Large intestine (tissue), 12 donors: ENCODE measurements at places on chromosomes 1 and 21.
A peak's percentile ranks its signal among the peaks of the same experiment; 100 is the strongest.

- H3K27ac ChIP-seq = no peak overlapping the region
- H3K36me3 ChIP-seq = no peaks in the 10 kb centered on the region
- no peak for DNase-seq
These were observed 8.1 kb upstream of the OR2M5 start for GRCh38 chr1:248136811-248137210.

GRCh38 chr1:57058652-57059501 lies 93.1 kb upstream of the C8B start:
- no peak overlapping the region for H3K27ac ChIP-seq
- H3K36me3 ChIP-seq = peaks cover 23% of the 10 kb centered on the region
- DNase-seq = peak; percentile 30
- no peak overlapping the region for H3K4me3 ChIP-seq
- no peaks in the 10 kb centered on the region for H3K27me3 ChIP-seq

- no peaks in the 10 kb centered on the region for H3K4me1 ChIP-seq
- no peak for DNase-seq
- H3K27ac ChIP-seq = no peak overlapping the region
- peaks cover 29% of the 10 kb centered on the region for H3K27me3 ChIP-seq
- no peak overlapping the region for H3K4me3 ChIP-seq
- no peaks in the 10 kb centered on the region for H3K36me3 ChIP-seq
These were observed 472.1 kb downstream of the PTPRU start for GRCh38 chr1:29708381-29708780.

DNA sequence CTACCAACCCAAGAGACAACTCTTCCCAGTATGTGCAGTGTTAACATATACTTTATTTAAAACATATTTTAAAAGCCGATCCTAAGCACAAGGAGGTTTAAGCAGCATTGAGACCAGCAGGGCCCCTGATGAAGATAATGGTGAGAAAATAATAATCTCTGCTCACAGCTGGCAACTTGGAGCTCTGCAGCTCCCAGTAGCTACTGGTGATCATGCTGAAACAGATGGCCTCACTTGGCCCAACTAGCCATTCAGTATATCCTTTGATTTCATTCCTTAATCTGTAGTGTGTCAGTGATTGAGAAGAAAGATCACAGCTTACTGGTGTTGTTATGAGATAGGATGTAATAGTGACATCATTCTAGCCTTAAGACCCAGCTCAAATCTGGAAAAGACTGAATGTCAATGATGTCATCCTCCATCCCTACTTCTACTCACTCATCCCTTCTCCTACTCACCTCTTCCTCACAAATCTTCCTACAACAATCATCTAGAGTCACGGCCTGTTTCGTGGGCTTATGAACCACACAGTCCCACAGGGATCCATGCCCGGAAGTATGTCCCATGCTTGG lies 817.9 kb downstream of the PLA2G4A start:
- H3K27me3 ChIP-seq = no peaks in the 10 kb centered on the region
- H3K4me1 ChIP-seq = no peaks in the 10 kb centered on the region
- DNase-seq = no peak
- no peak overlapping the region for H3K27ac ChIP-seq

DNA sequence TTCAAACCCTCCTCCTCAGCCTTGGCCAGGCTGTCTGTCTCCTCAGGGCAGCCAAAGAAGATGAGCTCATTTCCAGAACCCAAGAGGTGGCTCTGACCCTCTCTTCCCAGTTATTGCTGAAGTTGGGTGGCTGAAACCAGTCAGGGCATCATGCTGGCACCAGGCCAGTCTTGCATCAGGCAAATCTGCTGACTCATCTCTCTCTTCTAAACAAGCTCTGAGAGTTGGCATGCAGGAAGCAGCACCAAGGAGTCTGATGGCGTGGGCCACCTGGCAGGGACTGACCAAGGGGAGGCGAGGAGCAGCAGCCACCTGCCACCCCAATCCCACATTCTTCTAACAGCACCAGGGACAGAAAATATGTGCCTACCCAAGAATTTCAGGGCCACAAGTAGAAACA lies 104.8 kb upstream of the ATP1A1 start:
- no peak overlapping the region for H3K4me3 ChIP-seq
- no peak for DNase-seq
- peaks cover 9% of the 10 kb centered on the region for H3K4me1 ChIP-seq
- H3K27ac ChIP-seq = no peak overlapping the region
- H3K27me3 ChIP-seq = no peaks in the 10 kb centered on the region

DNA sequence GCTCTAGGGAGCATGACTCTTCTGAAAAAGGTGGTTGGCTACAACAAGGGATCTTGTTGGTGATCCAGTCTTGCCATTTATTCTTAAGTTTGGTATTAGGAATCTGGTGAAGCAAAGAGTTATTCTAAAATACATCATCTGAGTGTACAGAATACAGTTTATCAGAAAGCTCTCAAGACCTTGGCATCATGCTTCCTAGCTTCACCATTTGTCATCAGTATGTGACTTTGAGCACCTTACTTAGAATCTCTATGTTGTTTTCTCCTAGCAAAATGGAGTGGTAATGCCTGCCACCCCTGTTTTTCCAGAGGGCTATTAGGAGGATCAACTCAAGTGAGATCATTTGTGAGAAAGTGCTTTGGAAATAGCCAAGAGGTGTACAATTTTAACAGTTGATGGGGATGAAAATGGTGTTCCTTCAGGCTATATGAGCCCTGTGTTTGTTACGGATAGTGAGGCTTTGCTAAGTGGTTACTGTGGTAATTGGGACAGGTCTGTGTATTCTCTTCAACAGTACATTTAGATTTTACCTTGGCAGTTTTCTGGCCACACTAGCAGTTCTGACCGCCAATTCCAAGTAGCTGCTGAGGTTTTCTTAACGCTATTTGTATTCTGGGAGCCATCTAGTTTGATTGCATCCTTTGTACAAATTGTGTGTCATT lies 120.5 kb downstream of the DISP1 start:
- H3K4me1 ChIP-seq = no peaks in the 10 kb centered on the region
- DNase-seq = no peak
- no peaks in the 10 kb centered on the region for H3K27me3 ChIP-seq

GRCh38 chr1:48073798-48074530 lies 76.8 kb upstream of the TRABD2B start:
- DNase-seq = no peak
- H3K4me1 ChIP-seq = no peaks in the 10 kb centered on the region
- no peak overlapping the region for H3K4me3 ChIP-seq
- no peak overlapping the region for H3K27ac ChIP-seq
- H3K36me3 ChIP-seq = no peaks in the 10 kb centered on the region

DNA sequence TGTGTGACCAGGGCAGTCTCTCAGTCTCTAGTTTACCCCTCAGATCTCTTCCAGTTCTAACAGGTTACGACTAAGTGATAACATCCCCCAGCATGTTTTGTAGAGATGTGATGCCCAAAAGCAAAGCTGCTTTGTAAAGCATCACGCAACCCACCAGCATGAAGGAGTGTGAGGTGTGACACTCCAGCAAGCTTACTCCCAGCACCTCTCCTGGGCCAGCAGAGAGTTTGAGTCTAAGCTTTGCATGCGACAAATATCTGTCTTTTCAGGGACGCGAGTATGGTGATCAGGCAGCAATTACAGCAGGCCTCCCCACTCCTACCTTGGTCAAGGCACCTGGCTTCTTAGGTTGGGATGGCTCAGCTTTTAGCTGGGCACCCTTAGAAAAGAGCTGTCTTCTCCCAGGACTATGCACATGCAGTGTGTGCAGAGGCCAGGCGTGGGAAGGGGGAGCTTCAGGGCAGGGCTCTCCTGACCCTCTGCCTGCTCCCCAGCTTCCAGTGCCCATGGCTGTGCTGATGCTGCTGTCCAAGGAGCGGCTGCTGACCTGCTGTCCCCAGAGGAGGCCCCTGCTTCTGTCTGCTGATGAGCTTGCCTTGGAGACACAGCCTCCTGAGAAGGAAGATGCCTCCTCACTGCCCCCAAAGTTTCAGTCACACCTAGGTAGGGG lies 48.2 kb downstream of the ELK4 start:
- H3K4me1 ChIP-seq = peaks cover 3% of the 10 kb centered on the region
- no peak overlapping the region for H3K27ac ChIP-seq
- H3K27me3 ChIP-seq = peaks cover 5% of the 10 kb centered on the region
- no peak for DNase-seq
- no peak overlapping the region for H3K4me3 ChIP-seq
- H3K36me3 ChIP-seq = no peaks in the 10 kb centered on the region

GRCh38 chr1:21816602-21817302 lies 4.7 kb downstream of the LDLRAD2 start:
- H3K27ac ChIP-seq = no peak overlapping the region
- H3K27me3 ChIP-seq = no peaks in the 10 kb centered on the region
- peak; percentile 77 for DNase-seq
- H3K36me3 ChIP-seq = peaks cover 7% of the 10 kb centered on the region
- H3K4me1 ChIP-seq = peaks cover 12% of the 10 kb centered on the region

- H3K27ac ChIP-seq = no peak overlapping the region
- no peaks in the 10 kb centered on the region for H3K27me3 ChIP-seq
- no peak for DNase-seq
- no peak overlapping the region for H3K4me3 ChIP-seq
These were observed 111.1 kb upstream of the ETV3 start for GRCh38 chr1:157249326-157249725.

DNA sequence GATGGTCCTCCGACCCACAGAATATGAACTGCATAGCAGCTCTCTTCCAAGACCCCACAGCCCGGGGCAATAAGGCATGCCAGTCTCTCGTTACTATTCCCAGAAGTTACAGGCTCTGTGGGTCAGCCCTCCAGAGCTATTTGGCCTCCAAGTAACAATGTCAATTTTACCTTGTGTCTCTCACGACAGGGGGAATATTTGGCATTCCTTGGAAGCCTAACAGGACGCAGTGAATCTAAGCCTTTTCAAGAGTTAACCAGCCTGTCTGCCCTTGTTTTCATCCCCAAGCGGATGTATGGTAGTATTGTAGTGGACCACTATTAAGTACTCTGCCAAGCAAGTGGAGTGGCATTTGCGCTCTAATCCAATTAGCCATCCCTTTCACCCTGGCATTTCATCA lies 24.4 kb upstream of the GNG4 start:
- no peaks in the 10 kb centered on the region for H3K4me1 ChIP-seq
- H3K27ac ChIP-seq = no peak overlapping the region
- peaks cover 9% of the 10 kb centered on the region for H3K36me3 ChIP-seq
- H3K27me3 ChIP-seq = no peaks in the 10 kb centered on the region
- no peak overlapping the region for H3K4me3 ChIP-seq
- no peak for DNase-seq

- H3K4me1 ChIP-seq = peaks cover 1% of the 10 kb centered on the region
- no peaks in the 10 kb centered on the region for H3K36me3 ChIP-seq
- H3K27ac ChIP-seq = no peak within 1 kb of the TSS
- H3K4me3 ChIP-seq = no peak within 1 kb of the TSS
- no peak for DNase-seq
These were observed at the start of gene ANKRD65 for GRCh38 chr1:1421147-1421906. ANKRD65 (minus strand) TSS chr1:1421276; CDS start chr1:1421005, 271 bp downstream.

DNA sequence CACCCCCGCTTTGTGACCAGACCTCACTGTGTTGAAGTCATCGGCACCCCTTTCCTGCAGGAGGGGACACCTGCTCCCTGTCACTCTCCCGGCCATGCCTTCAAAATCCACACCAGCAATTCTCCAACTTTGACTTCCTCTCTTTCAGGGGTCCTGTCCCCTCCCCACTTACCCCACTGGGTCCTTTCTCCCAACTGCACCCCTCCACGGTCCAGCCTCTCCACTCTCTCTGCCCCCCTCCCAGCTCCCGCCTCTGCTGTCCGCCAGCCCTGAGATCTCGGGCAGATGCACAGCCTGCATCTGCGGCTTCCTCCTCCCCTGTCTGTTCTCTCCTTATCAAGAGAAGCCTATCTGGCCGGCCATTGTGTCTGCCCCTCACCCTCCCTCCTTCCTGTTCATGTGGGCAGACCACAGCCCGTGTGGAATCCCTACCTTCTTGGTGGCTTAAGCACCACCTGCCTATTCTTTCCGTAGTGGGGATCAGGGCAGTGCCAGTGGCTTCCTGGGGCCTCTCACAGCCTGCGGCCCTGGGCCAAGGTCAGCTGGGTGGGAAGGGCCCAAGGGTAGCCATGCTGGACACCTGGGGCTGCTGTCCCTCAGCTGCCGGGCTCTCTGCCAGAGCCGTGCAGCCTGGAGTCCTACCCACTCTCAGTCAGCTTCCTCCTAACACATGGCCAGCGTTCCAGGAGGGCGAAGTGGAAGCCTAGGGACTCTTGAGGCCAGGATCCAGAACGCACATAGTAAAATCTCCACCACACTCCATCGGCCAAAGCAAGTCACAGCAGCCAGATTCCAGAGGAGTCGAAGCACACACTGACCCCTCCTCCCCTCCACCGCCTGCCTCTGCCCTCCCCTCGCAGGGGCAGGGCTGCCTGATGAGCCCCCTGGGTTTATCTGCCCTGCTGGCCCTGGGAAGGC lies 5.1 kb upstream of the HES4 start:
- peak overlapping the region; percentile 93 for H3K27ac ChIP-seq
- H3K27me3 ChIP-seq = peaks cover 12% of the 10 kb centered on the region
- H3K4me1 ChIP-seq = peaks cover 43% of the 10 kb centered on the region
- DNase-seq = peak; percentile 71
- H3K36me3 ChIP-seq = no peaks in the 10 kb centered on the region
- H3K4me3 ChIP-seq = no peak overlapping the region

DNA sequence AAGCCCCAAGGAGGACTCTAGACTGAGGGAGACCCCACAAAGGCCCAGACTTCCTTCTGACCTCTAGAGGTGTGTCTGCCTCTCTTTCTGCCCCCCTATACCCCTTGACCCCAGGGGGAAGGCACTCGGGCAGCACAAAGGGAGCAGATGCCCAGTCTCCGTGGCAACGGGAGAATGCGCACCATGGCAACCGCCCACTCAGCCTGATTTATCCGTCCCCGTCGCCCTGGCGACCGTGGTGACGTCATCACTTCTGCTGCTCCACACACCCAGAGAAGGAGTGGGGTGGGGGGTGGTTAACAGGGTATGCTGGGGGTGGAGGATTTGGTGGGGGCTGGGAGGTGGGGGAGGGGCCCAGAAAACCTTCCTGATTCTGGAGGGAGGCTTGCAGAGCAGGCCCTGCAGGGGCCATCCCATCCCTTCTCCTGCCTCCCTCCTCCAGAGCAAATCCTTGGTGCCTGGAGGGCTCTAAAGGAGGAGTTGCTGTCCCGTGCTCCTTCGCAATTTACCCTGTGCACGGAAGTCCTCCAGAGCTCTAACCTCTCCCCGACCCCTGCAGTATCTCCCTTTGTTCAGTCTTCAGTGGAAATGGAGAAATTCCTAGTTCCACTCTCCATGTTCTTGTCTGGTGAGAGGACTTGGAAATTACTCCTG lies 6.3 kb downstream of the CELF3 start:
- peaks cover 40% of the 10 kb centered on the region for H3K4me1 ChIP-seq
- no peak overlapping the region for H3K4me3 ChIP-seq
- peak overlapping the region; percentile 27 for H3K27ac ChIP-seq
- H3K27me3 ChIP-seq = no peaks in the 10 kb centered on the region

DNA sequence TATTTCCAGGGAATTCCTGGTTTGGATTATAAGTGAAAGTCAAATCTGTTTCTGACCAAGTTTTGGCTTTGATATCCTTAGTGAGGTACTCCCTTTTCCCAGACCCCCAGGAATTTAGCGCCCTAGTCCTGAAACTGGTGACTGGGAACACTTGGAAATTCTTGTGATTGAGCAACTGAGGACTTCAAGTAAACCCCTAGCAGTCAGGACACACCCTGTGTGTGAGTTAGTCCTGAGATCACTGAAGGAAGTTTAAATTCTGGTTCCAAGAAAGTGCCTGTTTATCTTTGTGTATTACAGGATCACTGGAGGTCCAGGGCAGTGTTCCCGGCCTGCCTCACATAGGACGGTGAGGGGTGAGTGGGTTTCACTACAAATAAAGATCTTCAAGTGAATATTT lies 95.1 kb upstream of the F3 start:
- no peaks in the 10 kb centered on the region for H3K27me3 ChIP-seq
- peaks cover under 1% of the 10 kb centered on the region for H3K4me1 ChIP-seq
- H3K36me3 ChIP-seq = no peaks in the 10 kb centered on the region
- H3K27ac ChIP-seq = no peak overlapping the region
